ENCODE measurements at places on chromosomes 5 and 9.

DNA sequence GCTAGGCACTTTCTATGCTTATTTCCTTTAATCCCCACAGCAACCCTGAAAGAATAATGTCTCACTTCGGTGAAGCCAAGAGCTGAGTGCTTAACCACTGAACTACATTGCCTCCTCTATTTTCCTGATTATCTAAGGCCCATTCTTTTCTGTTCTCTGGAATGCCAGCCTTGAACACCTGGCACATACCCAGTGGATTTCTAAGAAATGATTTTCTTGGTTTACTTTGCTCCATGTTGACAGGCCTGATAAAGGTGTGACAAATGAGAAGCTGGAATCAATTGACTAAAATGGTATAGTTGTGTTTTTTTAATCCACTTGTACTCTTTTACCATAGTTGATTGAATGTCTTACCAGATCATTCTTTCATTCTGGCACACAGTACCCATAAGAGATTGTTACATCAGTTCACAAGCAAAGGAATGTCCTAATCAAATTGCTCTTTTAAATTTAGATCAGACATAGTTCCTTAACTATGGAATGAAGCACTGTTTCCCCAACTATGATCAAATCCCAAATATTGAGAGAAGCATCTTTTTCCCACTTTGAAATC lies 9.0 kb upstream of the ENC1 start:
- DNase-seq, result no peak

DNA sequence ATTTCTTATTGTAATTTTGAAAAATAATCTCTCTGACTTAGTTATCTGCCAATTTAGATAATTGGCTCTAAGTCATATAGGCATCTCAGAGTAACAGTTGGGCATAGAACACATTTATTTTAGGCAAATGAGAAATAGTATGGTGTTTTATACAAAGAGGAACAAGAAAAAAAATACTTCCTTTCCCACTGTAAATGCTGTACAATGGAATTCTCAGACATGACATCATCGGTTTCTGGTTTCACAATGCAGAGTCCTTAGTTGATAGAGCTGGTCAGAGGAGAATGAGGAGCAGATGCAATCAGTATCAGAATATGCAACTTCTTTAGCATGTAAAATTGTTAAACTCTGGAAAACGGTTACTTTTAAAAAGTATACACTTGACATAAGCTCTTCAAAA lies 49.4 kb downstream of the PLK2 start:
- DNase-seq, result peak; percentile 89

DNA sequence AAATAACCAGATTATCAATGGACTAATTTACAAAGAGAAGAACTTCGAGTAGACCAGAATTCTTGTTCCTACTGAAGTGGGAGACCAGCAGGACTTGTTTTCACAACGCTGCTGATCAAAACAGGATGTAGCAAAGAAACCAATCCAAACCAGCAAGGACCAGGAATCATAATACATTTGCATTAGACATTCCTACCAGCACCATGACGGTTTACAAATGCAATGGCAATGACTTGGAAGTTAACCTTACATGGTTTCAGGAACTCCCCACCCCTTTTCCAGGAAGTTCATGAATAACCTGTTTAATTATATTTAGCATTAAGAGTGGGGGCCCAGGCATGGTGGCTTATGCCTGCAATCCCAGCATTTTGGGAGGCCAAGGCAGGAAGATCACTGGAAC lies 100.0 kb downstream of the LPAR1 start:
- DNase-seq, result no peak

GRCh38 chr5:141869040-141869439 lies 9.2 kb downstream of the PCDH1 start:
- no peak for DNase-seq

DNA sequence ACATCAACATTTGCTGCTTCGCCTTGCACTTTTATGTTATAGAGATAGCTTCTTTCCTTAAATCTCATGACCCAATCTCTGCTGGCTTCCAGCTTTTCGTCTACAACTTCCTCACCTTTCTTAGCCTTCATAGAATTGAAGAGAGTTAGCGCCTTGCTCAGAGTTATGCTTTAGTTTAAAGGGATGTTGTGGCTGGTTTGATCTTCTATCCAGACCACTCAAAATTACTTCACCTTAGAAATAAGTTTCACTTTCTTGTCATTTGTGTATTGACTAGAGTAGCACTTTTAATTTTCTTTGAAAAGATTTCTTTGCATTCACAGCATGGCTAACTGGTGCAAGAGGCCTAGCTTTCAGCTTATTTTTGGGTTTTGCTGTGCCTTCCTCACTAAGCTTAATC lies 414.2 kb downstream of the ZNF608 start:
- DNase-seq, result no peak

GRCh38 chr9:111798786-111799185 lies 4.0 kb upstream of the SHOC1 start:
- no peak for DNase-seq

DNA sequence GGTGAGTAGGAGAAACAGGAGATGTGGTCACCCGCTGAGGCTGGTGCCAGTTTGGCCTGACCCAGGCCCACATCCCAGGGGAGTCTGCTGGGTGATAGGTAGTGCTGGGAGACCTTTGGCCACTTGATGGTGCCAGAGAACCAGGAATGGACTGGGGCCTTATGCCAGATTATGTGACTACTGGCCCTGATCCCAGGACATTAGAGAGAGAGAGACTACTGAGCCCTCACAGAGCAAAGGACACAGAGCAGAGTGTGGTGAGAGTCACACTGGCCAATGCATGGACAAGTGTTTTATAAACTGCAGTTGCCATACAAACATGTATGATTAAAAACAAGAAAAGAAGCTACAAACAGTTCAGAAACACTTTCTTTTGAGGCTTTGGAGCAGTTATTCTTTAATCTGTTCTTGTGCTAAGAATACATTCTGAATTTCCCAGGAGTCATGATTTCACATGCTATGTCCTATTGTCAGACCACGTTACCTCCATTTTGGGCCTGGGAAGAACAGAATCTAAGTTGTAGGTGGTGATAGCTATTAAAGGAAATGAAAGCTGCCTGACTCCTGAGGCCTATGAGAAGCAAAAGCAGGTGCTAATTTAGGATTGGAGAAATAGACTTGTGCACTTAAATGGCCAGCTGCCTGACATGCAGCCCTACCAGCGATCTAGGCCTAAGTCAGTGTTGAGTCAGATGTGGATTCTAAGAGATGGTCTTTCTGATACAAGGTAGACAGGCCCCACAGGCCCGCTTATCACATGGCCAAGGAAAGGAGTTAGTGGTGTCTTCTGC lies 32.6 kb upstream of the TMOD1 start:
- peak; percentile 76 for DNase-seq

GRCh38 chr9:78884611-78885150 lies 587.8 kb downstream of the PSAT1 start:
- no peak for DNase-seq

- DNase-seq, result peak; percentile 18
These were observed 11.8 kb upstream of the IFNW1 start for GRCh38 chr9:21153336-21154017.

DNA sequence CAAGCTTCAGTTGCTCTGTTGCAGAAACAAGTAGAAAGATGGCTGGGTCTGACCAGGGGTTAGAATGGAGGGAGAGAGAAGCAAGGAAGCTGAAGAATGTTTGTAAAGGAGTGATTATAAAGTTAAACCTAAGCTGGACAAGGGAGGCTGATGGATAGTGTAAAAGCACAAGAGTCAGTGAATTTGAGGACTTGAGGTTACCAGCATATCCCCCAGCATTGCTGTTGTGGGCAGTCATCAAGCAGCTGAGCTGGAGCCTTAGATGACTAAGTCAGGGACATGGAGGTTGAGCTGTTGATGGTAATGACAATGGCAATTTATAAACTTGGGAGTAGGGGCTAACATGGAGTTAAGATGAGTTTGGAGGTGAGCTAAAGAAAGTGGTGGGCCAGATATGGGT lies 131.5 kb downstream of the ERCC6L2 start:
- no peak for DNase-seq

DNA sequence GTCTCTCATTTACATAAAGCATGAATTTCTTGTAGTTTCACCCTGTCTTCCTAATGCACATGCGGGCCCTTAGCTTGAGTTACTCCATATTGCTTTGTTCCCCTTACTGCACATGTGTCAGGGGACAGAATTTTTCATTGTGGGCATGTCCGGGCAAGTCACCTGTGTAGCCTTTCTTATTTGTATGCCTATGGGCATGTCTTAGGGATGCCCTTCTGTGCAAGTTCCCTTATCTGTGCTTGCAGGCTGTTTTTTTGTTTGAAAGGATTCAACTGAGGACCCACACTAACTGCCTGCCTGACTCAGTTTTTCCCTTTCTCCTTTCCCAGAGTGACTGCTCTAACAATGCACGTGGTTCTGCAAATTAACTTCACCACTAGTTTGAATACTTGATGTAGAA lies 161.7 kb downstream of the YTHDC2 start:
- DNase-seq, result no peak

DNA sequence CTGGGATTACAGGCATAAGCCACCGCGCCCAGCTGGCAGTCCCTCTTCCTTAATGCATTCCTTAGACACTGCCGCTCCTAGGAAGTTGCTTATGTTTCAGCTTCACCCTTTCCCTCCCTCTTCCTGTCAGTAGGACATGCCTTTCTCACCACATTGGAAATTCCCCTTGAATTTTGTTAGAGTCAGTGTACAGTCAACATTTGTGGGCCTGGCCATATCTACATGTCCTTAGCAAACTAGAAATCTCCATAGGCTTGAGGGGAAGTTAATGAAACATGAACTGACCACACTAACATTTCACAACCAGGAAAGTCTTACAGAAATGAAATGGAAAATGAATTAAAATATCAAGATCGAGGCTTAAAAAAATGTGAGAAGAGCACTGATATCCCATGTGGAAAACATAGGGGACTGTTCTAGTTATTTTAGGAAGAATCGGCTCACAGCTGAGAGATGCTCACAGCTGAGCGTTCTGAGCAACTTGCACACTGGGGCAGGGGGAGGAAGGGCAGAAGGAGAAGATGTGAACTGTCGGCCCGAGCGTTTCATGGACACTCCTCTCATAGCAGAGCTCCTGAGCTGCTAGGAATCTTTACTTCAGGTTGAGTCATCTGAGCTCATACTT lies 21.1 kb upstream of the LVRN start:
- no peak for DNase-seq

DNA sequence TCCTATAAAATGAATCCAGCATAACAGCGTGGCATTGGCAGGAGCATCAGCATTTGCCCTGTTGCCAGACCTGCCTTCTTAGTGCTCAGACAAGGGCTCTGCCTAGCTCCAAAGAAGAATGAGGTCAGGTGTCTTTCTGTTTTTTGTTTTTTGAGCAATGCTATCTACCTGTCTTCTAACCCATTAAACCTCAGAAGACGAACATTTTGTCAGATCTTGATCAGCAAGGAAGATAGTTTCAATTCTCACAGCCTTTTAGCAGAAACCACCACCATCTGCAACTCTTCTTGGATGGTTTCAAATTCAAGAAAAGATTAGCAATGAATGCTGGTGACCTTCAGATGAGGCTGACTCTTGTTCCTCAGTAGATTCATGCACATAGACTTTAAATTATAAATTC lies 103.5 kb upstream of the IQGAP2 start:
- DNase-seq, result no peak

- no peak for DNase-seq
These were observed 1.8 kb downstream of the SQSTM1 start for GRCh38 chr5:179822444-179822990.

GRCh38 chr5:137141779-137142178 lies 357.3 kb downstream of the SPOCK1 start:
- DNase-seq, result no peak

DNA sequence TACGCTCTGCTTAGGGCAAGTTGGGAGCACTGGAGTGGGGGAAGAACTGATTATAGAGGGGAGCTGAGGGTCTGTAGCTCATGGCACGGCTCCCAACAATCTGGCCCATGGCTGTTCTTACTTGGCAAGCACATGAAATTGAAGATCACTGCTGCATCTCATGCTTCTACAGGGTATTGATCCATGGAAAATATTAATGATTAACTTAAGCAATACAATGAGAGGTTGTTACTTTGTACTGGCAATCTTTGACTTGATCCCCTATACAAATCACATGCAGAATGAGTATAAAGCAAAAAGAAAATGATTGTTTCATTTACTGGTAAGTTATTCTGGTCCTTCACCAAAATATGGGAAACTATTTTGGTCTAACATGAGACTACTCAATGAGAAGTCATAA lies 481.1 kb downstream of the PDE4D start:
- no peak for DNase-seq

GRCh38 chr5:135589152-135589551 lies 10.4 kb upstream of the CXCL14 start:
- no peak for DNase-seq

- DNase-seq, result no peak
These were observed 37.3 kb upstream of the POMT1 start for GRCh38 chr9:131465401-131465800.

- no peak for DNase-seq
These were observed 52.1 kb upstream of the NFIB start for GRCh38 chr9:14366076-14366475.

GRCh38 chr9:91011891-91012290 lies 210.3 kb downstream of the SYK start:
- peak; percentile 45 for DNase-seq

- no peak for DNase-seq
These were observed 513.2 kb upstream of the WWC1 start for GRCh38 chr5:167778228-167778627.

DNA sequence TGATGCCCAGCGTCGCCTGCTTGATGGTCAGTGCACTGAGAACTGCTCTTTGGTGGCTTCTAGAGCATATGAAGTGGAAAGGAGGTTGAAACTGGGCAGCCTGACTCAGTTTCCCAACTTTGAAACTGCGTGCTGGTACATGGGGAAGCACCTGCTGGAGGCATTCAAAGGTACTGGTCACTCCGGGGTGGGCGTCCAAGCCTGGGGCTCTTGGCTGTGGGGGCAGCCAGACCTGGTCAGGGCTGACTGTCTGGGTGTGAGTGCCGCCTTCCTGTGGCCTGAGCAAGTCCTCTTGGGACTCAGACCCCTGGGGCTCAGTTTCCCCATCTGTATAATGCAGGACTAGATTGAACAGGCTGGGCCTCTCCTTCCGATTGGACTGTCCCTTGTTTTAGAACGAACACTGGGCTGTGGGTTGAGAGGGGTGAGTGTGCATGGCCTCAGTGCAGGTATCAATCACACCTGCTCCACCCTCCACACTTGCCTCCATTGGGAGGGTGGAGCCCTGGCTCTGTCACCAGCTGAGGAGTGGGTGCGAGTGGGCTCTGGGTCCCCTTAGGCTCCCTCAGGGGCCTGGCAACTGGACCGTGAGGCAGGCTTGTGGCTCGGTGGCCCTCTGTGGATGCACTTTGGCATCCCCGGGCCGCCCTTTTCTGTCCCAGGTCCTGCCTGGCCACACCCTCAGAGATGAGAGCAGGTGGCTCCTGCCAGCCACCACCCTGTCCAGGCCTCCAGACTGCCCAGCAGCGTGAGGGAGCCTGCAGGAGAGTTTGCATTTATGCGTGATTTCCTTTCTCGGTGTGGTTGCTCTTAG lies 80.2 kb downstream of the PHF2 start:
- no peak for DNase-seq

DNA sequence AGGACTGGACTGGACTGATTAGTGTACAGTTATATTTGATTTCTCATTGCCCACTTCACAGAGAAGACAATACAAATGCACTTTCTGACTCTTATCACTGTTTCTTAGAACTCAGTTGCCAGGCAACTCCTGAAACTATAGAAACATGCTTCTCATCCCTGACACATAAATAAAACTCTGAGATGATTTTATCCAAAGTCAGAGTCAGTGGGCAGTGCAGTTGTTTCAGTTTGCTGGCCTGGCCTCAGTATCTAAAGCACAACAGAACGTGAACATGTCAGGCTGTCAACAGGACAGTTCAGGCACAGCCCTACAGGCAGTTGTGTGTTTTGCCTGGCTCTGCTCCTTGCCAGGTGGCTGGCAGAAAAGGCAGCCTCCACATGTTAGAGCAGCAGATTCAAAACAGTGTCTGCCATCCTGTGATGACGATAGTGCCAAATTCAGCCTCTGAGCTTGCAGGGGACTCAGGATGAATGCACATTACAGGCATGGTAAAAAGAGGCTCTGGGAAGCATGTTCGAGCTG lies 65.1 kb upstream of the CCDC152 start:
- DNase-seq, result no peak

Data from dermis microvascular lymphatic vessel endothelial cell (primary cell).